ENCODE measurements at places on chromosomes 7 and 10. TPM values are rescaled to one million over a fixed set of nuclear protein-coding genes. Genes with fewer than 3 reads are reported as not detected.

DNA sequence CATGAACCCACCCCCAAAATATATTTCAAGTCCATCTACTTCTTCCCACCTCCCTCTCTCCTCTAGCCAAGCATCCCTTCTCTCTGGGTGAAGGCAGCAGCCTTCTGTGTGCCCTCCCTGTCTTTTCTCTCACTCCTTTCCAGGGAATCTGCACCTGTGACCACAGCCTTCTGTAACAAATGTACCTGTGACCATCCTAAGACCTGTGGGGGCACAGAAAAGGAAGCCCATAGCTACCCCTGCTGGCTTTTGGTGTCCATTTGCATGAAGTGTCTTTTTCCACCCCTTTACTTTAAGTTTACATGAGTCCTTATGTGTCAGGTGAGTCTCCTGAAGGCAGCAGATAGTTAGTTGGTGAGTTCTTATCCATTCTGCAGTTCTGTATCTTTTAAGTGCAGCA lies 2.0 kb upstream of the TBXAS1 start:
- no peak for DNase-seq

- no peak for DNase-seq
These were observed 48.5 kb upstream of the TMEM106B start for GRCh38 chr7:12162415-12163113.

DNA sequence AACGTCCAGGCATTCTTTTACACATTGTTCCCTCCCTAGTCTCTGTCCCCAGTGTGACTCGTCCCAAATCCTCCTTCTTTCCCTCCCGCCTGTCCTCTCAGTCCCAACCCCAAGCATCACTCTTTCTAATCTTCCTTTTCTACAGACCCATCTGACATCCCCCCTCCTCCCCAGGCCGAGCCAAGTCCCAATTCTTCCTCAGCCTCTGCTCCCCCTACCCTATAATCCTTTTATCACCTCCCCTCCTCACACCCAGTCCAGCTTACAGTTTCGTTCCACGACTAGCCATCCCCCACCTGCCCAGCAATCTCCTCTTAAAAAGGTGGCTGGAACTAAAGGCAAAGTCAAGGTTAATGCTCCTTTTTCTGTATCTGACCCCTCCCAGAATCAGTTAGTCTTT lies 95.1 kb downstream of the MACC1 start:
- DNase-seq = no peak

DNA sequence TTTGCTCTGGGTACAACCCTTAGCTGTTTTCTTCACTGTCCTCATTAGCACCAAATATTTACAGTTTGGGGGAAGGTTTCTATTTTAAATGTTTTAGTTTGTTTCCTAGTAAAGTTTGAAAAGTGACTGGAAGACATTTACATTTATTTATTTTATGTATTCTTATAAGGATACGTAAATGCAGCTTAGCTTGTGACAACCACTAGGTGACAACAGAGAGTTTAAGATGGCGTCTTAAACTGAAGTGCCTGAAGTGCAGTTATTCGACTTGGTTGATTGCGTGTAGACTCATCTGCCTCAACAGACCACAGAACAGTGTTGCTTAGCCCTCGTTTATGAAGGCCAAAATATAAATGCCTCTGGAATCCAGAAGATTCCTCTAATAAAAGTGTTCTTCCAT lies 378.2 kb upstream of the MYO3A start:
- DNase-seq = no peak

GRCh38 chr10:48711830-48712229 lies 27.2 kb downstream of the WDFY4 start:
- DNase-seq = no peak

- no peak for DNase-seq
These were observed 163.2 kb downstream of the JAZF1 start for GRCh38 chr7:28017372-28017771.

GRCh38 chr10:35517431-35518181 lies 87.5 kb upstream of the GJD4 start:
- DNase-seq = no peak

GRCh38 chr7:42227541-42227935 lies 9.5 kb downstream of the GLI3 start:
- no peak for DNase-seq

- no peak for DNase-seq
These were observed 190.9 kb downstream of the REEP3 start for GRCh38 chr10:63711867-63712716.

DNA sequence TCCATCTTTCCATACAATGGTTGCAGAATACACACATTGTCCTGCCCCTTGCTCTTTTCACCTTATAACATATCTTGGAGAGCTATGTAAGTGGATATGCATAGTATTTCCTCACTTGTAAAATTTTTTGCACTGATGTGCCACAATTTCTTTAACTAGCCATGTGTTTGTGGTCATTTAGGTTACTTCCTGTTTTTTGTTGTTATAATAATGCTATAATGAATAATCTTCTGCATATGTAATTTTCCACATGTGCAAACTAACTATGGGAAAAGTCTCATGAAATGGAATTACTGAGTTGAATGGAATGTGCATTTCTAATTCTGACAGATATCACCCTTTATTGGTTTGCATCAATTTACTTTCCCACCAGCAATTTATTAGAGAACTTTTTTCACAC lies 2.8 kb downstream of the TAS2R41 start:
- no peak for DNase-seq

DNA sequence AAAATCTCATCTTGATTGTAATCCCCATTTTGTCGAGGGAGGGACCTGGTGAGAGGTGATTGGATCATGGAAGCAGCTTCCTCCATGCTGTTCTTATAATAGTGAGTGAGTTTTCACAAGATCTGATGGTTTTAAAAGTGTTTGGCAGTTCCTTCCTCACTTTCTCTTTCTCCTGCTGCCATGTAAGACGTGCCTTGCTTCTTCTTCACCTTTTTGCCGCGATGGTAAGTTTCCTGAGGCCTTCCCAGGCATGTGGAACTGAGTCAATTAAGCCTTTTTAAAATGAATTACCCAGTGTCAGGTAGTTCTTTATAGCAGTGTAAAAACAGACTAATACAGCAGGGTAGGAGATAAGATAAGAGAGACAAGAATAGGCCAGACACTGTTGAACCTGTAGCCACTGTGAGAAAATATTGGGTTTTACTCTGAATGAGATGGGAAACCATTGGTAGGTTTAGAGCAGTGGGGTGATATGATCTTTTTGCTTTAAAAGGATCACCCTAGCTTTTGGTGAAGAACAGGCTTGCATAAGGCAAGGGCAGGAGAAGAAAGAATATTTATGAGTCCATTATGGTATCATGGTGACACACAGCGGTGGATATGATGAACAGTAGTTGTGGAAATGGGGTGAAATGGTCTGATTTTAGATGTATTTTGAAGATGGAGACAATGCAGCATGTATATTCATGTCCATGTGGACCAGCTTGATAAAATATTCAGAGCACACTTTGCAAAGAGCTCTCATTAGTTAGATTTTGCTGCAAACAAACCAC lies 11.5 kb downstream of the OR6B1 start:
- no peak for DNase-seq

- DNase-seq = no peak
These were observed 37.8 kb downstream of the SP8 start for GRCh38 chr7:20748853-20749252.

Gene CTTNBP2
- total RNA-seq = 0.14 TPM

Gene SORCS1
- total RNA-seq = not detected

Gene GJD4
- total RNA-seq = not detected

Gene CYP3A4
- not detected for total RNA-seq

Gene LRMDA
- 1.8 TPM for total RNA-seq

Data from natural killer cell treated with Interleukin-12 subunit alpha and Interleukin-12 subunit beta and Interleukin-15 and Interleukin-18, amount 100 ng/mL, for 72 hours (primary cell).